Esophagus squamous epithelium (tissue), 5 donors: ENCODE measurements at places on chromosomes 2 and 18. TPM values are rescaled to one million over a fixed set of nuclear protein-coding genes. Genes with fewer than 3 reads are reported as not detected.

DNA sequence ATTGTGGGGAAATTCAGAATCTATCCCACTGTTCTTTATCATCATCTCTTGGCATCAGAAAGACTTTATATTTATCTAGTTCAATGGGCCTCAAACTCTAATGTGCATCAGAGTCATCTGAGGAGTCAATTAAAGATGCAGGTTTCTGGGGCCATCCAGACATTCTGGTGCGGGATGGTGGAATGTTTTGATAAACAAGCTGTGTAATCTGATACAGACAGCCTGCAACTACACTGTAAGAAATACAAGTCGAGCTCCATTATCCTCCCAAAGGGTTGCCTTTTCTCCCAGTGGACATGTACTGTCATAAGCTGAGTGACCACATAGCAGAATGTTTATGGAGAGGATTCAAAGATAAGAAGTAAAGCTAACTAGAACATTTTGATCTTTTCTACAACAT, 515.3 kb upstream of the DCC start:
- no peak for DNase-seq

QPCT gene
- total RNA-seq: 10.5 TPM

DNA sequence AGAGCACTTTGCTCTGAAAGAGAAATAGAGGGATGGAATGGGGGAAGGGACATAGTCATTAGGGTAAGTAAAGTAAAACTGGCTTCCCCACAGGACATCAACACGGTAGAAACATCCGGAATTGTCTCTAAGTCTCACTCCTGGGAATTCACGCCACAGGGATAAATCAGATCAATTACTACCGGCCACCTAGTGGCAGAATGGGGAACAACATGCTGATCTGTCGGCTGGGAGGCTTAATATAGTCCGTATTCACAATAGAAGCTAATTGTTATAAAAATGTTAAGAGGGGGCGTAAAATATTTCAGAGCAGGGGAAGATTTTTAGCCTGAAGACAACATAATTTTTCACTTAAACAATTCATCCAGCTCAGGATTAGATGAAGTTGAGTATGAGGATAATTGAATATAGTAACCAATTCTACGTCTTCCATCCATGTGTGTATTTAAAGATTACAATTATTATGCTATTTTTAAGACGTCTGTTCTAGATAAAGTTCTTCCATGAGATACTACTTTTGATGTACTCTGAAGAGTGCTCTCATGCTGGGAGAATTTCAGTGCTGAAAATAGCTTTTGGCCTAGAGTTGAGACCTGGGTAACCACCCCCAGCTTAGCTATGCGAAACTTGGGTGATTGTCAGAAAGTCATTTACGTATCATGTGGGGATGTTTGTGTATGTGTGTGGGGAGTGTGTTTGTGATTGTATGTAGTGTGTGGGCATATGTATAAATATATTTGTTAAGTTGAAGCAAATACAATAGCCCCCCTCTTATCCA, 65.7 kb downstream of the LRRTM1 start:
- DNase-seq: no peak

- DNase-seq: no peak
Measured at GRCh38 chr2:101696272-101697123, 1.0 kb upstream of the MAP4K4 start.

RTP5 gene
- total RNA-seq: not detected

GRCh38 chr2:63660060-63660459, 71.3 kb downstream of the MDH1 start:
- no peak for DNase-seq

- no peak for DNase-seq
Measured at GRCh38 chr2:215900843-215901242, 112.5 kb downstream of the MREG start.

GRCh38 chr2:73006969-73007710, 64.4 kb downstream of the SFXN5 start:
- DNase-seq: no peak
